ENCODE measurements at places on chromosomes 3 and 15.
A peak's percentile ranks its signal among the peaks of the same experiment; 100 is the strongest.

DNA sequence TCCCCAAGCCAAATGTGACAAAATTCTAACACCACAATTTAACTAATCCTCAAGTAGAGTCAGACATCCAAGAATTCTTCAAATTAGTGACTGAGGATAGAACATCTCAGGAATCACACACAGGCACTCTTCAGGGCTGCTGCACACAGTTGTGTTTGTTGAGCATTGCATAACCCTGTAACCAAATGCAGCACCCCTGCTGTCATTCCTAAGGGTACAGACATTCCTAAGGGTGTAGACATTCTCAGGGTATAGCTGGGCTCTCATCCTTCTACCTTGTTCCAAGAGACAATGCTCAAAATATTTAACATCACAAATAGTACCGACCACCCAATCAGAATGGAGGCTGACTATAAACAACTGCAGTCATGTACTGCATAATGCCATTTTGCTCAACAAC is 107.1 kb upstream of the UBE2E2 start:
- DNase-seq: no peak

DNA sequence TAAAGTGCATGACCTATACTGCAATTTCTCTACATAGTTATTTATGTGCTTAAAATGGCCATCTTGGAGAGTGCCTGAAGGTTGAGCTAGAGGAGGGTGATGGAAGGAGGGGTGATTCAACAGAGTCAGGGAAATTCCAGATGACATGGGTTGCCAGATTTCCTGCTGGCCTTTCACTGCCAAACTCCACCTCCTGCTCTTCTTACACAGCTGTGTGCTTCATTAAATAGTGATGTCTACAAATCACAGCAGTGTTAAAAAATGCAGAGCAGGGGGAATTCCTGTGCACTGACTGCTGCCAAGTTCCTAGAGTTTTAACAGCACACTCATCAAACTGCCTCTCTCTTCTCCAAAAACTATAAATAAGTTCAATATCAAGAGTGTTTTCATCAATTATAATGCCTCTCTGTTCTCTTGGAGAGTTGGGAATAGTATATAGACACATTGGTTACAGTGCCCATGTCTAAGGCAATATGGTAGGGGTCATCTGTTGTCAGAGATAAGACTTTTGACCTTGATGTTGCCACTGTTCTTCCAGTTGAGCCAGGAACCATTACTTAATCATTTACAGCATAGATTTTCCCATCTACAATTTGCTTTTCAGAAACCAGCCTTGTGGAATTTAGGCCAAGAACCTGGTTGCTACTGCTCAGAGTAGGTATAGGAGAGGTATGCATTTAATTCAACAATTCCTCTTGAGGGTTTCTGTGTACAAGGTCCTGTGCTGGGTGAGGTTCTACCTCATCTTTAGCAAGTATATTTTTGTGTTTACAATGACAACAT is 79.6 kb downstream of the TP63 start:
- DNase-seq: no peak

DNA sequence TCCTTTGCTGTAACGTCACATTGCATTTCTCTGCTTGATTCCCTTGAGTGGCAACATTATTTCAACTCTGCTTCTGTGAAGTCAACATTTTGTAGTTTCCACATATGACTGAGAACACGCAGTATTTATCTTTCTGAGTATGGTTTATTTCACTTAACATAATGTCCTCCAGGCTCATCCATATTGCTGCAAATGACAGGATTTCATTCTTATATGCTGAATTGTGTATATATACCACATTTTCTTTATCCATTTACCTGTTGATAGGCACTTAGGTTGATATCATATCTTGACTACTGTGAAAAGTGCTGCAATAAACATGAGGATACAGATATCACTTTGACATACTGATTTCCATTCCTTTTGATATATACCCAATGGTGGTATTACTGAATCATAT is 878.5 kb downstream of the PLOD2 start:
- no peak for DNase-seq

DNA sequence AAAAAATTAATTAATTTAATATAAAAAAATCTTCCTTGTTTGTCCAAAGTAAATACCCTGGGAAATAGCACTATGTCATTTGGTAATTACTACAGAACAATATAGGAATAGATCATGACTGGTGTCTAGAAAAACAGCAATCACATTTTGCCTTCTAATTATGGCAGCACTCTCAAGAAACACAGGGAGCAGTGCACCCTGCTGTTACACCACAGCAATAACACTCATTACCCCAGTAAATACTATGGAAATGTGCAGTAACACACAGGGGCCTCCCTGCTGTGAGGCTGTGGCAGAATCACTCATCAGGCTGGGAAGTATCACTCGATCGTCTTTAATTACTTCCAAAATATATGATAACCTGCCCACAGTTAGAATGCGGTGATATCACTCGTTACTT is 646.0 kb downstream of the TUSC7 start:
- DNase-seq: no peak

DNA sequence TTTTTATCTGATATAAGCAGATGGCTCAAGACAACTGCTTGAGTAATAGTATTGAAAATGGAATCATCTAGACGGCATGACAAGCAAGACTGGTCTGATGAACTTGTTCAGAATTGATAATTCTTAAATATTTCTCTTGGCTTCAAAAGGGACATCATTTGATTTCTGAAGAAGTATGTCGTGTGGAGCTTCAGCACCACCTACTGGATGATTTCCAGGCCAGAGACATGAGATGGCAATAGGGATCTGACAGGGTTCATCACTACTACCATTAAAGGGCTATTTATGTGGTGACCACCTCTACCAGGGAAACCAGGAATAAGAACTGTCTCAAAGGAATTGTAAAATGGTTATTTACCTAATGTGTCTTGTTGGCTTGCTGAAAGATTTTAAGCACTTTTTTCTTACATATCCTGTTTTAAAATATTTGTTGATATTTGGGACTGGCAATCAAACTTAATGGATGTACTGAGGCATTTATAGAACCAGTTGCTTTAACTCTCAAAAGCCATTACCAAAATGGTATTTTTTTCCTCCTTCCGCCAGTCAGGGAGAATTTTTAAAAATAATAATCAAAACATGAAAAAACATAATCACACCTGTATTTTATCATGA is 99.5 kb upstream of the FAM98B start:
- DNase-seq: peak; percentile 32

- no peak for DNase-seq
Measured at GRCh38 chr15:35630985-35631384, 85.0 kb upstream of the DPH6 start.

GRCh38 chr15:101476756-101477155 is 12.8 kb downstream of the PCSK6 start:
- DNase-seq: no peak

DNA sequence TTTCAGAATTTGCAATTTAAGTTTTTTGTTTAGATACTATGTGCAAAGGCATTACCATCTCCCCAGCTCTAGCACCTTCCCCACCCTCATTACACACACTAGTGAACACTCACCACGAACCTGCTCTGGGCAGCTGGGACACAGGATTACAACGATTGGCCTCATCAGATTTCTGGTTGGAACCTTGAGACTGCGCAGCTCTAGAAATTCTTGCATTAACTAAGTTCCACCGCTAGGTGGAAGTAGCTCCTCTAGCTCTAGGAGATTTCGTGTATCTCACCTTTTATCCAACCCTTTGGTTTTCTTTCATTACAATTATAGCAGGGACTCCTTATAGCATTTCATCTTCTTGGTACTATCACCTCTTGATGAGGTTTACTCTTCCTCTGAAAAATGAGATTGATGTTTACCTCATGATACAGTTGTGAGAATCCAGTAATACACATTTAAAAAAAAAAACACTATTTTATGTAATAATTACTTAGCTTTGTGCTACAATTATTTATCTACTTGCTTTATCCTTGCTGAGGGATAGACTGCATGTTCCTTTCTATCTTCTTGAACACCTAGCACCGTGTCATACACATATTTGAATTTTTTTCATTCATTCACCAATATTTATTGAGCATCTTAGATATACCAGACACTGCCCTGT is 28.7 kb upstream of the PLOD2 start:
- no peak for DNase-seq

GRCh38 chr15:70315431-70315830 is 217.7 kb upstream of the TLE3 start:
- no peak for DNase-seq

DNA sequence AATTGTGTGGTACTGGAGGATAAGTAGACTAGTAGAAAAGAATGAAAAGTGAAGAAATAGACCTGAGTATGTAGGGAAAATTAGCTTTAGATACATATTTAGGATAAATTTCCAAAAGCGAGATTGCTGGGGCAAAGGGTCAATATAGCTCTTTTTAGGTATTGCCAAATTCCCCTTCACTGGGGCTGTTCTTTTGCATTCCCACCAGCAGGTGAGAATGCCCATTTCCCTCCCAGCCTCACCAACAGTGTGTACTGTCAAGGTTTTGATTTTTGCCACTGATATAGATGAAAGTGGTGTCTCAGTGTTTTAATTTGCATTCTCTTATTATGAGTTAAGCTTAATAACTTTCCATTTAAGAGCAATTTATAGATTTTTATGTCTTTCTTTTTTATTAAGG is 35.7 kb upstream of the BHLHE40 start:
- DNase-seq: no peak

DNA sequence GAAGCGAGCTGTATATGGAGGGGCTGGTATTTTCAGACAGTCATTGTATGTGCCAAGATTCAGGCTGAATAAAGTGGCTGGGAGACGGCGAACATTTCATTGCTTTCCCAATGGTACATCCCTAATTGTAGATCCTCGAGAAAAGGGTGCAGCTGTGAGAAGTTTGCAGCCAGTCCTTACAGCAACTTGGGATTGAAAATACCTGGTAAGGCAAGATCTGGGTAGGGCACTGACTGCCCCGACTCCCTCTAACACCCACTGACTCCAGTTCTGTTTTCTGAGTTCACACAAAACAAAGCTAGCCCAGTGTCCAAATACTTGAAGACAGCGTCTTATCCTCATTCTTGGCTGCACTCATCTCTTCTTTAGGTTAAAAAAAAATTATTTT is 63.7 kb downstream of the EDEM1 start:
- DNase-seq: no peak

DNA sequence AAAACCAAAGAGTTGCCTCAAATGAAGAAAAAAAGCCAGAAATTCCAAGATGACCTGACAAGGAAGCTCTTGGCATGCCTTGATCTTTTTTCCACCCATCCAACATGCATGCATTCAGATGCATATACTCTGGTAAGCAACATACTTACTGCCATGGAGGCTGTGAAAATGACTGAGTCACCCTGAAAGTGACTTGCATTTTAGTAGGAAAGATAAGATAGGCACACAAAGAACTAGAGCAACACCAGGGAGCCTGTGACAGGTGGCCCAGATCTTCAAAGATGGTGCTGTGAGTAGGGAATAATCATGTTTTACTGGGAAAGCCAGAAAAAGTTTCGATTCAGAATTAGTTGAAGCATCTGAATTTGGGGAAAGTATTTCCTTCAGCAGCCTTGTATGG is 185.1 kb upstream of the SLCO3A1 start:
- DNase-seq: no peak

DNA sequence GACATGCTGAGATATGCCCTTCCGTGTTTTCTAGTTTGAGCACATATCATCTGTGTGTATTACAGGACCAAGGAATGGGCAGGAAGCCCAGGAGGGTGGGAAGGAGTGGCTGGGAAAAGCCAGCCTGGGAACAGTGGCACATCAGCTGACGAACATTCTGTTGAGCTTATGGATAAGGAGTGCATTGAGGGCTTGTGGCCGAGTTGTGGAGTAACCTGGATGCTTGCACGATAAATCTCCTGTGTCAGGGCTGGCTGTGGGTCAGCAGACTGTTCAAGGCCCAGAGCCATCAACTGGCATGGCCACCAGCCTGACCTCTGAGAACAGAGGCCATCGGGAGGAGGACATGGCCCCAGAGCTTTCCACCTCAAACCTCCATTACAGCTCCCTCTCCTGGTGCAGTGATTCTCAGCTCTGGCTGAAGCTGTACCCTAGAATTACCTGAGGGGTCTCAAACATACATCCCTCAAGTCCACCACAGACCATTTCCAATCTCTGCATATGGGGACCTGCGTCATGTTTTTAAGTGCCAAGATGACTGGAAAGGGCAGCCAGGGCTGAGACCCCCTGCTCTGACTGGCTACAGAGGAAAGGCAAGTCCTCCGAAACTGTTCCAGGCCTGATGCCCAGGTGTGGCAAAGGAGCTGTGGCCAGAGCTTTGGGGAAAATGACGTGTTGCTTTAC is 4.8 kb upstream of the VILL start:
- DNase-seq: no peak

DNA sequence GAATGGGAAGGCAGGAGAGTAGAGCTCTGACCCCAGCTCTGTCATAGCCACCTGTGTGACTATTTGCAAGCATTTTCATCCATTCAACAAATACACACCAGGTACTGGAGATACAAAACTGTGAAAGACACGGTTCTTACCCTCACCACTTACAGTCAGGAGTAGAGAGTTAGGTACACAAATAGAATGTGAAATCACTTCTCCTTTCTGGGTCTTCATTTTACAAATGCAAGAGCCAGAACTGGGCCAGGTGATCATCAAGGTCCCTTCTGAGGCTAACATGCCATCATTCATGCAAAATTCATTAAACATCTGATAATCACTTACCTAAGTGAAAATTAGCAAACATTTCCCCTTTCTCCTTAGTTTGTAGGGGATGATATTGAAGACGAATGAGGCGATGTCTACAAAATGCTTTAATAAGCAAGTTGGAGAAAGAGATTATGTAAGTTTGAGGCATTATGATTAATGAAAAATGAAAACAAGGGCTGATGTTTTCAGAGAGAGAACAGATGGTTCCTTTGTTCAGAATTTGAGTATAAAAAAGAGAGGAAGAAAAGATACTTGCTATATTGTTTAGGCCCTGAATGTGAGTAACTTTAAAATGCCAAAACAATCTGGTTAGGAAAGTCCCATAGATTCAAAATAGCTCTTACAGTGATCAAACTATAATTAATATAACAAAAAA is 88.6 kb downstream of the LPP start:
- DNase-seq: no peak

- DNase-seq: no peak
Measured at GRCh38 chr3:4394567-4394966, 72.5 kb downstream of the SUMF1 start.

DNA sequence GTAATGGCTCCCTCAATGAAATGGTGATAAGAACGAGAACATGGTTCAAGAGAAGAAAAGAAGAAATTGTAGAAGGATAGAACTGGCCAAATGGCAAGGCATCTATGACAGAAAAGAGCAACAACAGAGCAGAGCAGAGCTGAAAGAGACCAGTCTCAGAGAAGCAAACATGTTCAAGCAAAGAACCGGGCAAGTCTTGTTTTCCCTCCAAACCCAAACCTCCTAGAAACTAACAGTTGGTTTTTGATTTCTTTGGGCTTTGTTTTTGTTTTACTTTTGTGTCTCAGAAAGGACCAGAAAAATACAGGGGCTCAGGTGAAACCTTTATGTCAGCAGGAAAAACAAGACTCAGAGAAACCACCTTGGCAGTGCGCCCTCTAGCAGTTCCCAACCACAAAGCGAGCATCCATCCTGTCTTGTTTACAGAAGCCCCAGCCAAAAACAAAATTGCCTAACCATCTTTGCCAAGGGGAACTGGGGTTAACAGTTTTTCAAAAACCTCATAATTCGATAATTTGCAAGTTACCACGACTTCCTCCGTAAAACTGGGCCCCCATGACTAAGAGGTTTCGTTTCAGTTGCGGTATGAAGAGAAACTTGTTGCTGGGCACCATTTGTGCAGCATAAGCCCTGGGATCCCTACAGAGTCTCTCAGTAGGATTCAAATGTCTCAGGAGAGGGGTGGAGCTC is 159.2 kb upstream of the SLC24A5 start:
- DNase-seq: no peak

- DNase-seq: no peak
Measured at GRCh38 chr3:105647047-105647446, 221.8 kb downstream of the CBLB start.

- DNase-seq: no peak
Measured at GRCh38 chr3:107588217-107588616, 65.5 kb downstream of the BBX start.

Data from stimulated activated CD4-positive, alpha-beta T cell treated with anti-CD3 and anti-CD28 coated beads, Interleukin-4, amount 100 ng/mL, for 4 hours (primary cell).